ENCODE measurements at places on chromosomes 1 and 21.

DNA sequence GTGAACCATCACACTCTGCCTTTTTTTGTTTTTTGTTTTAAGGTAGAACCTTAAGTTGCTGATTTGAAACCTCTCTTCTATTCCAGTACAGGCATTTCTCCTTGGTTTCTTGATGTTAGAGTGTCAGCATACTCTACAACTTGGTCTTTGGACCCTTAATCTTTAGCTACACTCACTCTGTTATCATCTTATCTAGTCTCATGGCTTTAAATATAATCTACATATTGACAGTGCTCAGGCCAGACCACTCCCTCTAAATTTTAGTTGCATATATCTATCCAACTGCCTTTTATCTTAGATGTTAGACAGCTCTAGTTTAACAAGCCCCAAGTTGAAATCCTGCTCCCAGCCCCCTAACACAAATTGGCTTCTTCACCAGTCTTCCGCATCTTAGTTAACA, 22.1 kb downstream of the NME7 start:
- DNase-seq = no peak

DNA sequence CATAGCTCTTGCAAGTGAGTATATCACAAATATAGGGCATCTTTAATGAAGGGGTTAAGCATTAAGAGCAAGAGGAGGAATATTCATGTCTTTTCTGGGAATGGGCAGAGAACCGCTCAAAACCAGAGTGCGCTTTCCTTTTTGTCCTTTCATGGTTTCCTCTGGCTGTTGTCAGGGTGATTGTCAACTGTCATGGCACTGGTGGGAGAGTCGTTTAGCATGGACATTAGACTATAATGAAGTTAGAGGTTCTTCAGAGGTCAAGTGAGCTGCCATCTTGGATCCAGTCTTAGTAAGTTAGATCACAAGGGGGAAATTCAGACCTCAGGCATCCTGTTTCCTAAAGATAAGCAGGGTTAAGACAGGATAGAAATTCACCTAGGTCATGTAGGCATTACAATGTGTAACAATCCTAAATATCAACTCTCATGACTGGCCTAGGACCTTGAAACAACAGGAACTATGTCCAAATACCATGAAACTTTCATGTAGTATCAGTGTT, 12.1 kb upstream of the COA6 start:
- DNase-seq = no peak

DNA sequence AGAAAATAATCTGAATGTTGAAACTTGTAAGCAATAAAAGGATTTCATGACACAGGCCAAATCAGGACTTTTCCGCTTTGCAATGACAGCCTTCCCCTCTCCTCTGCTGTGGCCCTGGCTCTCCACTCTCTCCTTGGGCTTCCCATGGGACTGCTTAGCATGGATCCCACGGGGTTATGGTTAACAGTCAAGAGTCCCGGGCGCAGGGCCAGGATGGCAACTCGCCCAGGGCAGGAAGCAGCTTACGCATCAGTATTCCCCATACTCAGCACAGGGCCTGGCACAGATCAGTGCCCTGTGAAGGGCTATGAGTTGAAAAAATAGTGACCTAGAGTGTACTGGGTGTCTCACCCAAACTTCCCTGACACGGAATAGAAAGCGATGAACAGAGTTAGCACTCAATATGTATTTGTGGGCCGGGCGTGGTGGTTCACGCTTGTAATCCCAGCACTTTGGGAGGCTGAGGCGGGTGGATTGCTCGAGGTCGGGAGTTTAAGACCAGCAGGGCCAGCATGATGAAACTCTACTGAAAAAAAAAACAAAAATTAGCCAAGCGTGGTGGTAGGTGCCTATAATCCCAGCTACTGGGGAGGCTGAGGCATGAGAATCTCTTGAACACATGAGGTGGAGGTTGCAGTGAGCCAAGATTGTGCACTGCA, 29.1 kb upstream of the GRHL3 start:
- DNase-seq = no peak

GRCh38 chr1:27527223-27527889, 37.4 kb upstream of the WASF2 start:
- DNase-seq = peak; percentile 72

DNA sequence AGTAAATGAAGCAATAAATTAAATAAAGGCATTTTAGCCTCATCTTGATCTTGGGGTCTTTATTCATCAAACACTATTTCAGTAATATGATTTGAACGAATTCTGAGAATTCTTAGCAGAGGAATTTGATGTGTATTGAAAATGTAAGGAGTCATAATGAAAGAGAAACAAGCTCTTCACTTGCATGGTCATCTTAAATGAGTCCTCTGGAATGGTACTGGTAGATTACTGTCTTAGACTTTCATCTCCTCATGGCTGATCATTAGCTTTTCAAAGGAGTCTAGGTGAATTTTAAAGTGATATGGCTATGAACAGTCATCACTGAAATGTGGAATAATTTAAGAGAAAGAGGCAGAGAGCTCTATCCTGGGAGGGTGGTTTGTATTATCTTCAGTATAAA, 30.0 kb downstream of the PRRC2C start:
- no peak for DNase-seq

DNA sequence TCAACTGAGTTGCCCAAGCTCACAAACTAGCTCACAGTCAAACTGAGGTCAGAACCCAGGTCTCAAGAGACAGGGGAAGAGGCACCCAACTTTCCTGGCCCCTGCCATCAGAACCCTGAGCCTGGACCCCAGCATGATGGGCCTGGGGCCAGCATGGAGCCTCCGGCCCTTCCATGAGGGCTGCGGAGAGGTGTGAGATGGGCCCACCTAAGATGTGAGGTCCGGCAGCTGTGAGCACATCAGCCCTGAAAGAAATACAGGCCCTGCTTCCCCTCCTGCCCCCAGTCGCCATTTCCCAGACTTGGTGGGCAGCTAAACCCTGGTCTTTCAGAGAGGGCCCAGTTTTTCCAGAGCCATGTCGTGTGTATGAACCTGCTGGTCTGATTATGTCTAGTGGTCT, 30.6 kb downstream of the QSOX1 start:
- DNase-seq = no peak

GRCh38 chr1:67200755-67201154, 34.5 kb downstream of the IL23R start:
- no peak for DNase-seq

DNA sequence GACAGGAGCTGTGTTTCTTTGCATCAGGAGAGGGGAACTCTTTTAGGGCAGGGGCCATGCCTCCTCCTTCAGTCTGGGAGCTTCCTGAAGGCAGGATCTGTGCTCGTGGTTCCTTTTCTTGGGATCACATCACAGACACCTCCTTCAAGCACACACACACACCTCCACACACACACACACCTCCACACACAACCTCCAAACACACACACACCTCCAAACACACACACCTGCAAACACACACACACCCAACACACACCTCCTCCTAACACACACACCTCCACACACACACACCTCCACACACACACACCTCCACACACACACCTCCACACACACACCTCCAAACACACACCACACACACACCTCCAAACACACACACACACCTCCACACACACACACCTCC, 10.5 kb downstream of the LGR6 start:
- no peak for DNase-seq

- DNase-seq = no peak
Observed at GRCh38 chr1:152495066-152495675, 15.4 kb upstream of the LCE5A start.

DNA sequence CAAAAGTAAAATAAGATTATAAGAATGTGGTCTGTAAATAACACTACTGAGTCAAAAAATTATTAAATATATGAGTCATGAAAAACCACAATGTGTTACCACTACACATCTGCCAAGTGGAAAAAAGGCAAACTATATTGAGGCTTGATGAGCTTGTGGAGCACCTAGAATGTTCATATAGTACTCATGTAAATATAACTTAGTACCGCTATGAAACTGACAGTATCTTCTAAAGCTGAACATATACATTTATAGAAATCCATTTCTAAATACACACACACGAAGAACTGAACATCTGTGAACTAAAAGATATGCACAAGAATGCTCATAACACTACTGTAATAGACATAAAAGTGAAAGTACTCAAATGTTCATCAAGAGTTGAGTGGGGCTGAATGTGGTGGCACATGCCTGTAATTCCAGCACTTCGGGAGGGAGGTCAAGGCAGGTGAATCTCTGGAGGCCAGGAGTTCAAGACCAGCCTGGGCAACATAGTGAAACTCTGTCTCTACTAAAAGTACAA, 18.5 kb upstream of the GBP3 start:
- no peak for DNase-seq

GRCh38 chr1:245656189-245656717, 501.5 kb downstream of the KIF26B start:
- DNase-seq = no peak

DNA sequence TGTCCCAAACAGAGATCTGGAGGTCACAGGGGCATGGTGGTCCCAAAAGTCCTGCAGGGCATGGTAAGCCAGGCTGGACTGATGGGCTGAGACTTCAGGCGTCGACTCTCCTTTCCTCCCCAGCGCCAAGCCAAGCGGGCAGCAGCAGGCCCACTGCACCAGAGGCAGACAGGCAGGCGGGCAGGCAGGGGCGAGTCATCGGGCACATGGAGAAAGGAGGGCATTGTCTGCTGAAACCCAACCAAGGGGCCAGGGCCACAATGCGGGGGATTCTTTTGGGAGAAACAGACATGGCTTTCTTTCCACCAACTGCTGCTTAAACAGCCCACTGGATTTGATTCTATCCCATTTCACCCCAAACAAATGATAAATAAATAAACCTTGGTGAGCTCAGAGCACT, 46.2 kb downstream of the TRABD2B start:
- no peak for DNase-seq

DNA sequence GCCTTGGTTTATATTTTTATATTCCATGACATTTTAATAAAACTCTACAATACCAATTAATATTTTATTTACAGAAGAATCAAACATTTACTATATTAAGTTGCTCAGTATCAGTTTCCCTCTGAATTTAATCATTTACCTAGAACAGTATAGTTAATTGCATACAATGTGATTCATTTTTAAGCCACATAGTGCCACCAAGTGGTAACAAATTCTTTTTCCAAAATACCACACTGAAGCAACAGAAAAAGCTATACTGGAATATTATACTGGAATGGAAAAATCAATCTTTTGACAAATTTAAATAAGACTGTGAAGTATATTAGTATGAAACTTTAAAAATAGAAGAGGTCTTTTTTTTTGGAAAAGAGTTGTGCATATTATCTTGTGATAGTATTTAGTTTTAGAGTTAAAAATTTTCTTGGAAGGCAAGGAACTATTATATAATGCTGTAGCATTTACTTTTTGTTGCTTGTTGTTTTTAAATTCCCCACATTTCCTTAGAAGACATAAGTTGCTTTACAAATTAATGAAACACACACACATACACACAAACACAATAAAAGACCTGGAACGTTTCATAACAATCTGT, 57.3 kb downstream of the ZNF644 start:
- no peak for DNase-seq

DNA sequence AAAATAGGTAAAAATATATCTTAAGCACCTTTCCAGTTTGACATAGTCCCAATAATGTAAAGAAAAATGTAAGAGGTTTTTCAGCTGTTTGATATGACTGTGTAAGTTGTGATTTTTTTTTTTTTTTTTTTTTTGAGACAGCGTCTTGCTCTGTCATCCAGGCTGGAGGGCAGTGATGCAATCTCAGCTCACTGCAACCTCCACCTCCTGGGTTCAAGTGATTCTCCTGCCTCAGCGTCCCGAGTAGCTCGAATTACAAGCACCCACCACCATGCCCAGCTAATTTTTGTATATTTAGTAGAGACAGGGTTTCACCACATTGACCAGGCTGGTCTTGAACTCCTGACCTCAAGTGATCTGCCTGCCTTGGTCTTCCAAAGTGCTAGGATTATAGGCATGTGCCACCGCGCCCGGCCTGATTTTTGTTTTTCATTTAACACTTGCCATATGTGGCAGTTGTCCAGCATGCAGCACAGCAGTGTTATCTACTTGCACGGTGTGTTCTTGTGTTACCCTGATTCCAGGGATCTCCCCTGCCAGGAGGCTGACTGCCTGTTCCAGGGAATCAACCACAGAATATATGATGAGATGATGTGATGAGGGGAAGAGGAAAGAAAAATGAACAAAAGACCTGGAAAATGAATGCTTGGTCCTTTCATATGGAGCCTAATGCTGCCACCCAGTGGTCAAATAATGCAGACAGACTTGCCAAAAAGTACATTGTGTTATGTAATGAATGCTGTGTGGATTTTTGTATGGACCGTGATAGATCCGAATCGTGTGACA, 79.0 kb downstream of the RAVER2 start:
- peak; percentile 62 for DNase-seq

DNA sequence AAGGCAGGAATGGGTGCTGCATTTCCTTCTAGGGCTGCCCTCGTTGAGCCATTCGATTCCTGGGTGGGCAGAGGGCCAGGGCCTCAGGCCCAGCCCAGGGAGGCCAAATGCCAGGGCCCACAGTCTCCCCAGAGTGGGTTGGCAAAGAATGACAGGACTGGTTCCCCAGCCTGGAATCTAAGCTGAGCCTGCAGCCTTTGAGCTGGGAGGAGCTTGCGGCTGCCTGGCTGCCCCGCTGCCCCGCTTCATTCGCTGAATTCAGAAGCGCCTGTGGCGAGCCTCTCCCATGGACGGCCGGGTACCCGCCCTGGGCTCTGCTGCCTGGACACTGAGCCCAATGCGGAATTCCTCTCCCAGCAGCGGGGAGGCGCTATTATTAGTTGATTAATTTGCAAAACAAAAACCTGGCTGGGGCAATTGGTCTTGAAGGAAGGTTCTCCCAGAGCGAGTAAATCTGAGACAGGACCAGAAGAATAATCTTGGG, 32.3 kb upstream of the TARDBP start:
- no peak for DNase-seq

GRCh38 chr1:63671514-63671913, 78.3 kb downstream of the PGM1 start:
- no peak for DNase-seq

- no peak for DNase-seq
Observed at GRCh38 chr21:43903451-43904091, 38.5 kb downstream of the AGPAT3 start.

- DNase-seq = no peak
Observed at GRCh38 chr1:50419192-50419906, 3.9 kb downstream of the DMRTA2 start.

GRCh38 chr1:226498640-226499008, 49.9 kb upstream of the STUM start:
- DNase-seq = no peak

DNA sequence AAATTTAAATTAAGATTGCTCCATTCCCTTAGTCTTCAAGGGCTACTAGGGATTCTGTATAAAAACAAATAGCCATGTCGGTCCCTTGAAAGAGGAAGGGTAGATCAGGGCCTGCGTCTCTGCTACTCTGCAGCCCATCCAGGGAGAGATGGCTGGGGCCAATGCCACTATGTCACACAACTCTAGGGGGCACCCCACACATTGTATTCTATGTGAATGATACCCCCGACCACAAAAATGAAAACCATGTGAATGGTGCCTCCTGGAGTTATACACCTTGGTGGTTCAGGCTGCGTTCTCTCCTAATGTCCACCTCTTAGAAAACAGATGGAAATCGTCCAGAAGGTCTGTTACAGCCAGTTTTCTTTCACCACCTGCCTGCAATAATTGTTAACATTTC, 18.0 kb downstream of the PIK3C2B start:
- no peak for DNase-seq

Measured in urinary bladder (tissue), 4 donors.